KG1 (cell line): ENCODE measurements at places on chromosomes 16 and 17.

- DNase-seq: peak; percentile 39
Observed at GRCh38 chr16:381789-382717, at the start of gene PGAP6. TSS of gene PGAP6 (minus strand) at chr16:381978. CDS start at chr16:381821, 157 bp downstream.

- DNase-seq: no peak
Observed at GRCh38 chr17:64171041-64171440, 41.1 kb upstream of the ERN1 start.

DNA sequence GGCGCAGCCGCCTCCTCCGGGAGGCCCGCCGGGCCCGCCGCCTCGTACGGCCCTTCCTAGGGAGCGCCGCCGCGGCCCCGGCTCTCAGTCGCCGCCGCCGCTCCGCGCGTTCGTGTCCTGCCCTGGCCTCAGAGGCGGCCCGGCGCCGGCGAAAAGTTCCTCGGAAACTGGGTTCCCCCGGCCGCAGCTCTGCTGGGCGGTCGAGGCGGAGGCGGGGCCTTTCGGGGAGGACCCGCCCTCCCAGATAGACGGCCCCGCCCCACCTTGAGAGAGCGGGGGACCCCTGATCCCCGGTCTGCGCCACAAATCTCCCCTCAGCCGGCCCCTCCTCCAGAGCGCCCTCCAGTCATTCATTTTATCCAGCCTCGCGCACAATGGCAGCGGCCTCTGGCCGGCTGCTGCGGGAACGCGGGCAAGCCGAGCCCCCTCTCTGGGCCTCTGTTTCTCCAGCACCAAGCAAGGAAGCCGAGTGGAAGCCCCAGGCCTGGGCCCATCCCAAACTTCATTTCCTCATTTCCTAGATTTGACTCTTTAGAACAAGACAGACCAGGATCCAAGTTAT lies at the start of gene SREBF1:
TSS of gene SREBF1 (minus strand) at position 169 of the 562 bp plus-strand sequence. CDS start 169 bp downstream, outside the sequence.
- no peak for DNase-seq

GRCh38 chr17:4467287-4467686 lies 31.4 kb upstream of the SPNS2 start:
- no peak for DNase-seq

- DNase-seq: no peak
Observed at GRCh38 chr17:58046239-58047094, 36.8 kb upstream of the DYNLL2 start.

DNA sequence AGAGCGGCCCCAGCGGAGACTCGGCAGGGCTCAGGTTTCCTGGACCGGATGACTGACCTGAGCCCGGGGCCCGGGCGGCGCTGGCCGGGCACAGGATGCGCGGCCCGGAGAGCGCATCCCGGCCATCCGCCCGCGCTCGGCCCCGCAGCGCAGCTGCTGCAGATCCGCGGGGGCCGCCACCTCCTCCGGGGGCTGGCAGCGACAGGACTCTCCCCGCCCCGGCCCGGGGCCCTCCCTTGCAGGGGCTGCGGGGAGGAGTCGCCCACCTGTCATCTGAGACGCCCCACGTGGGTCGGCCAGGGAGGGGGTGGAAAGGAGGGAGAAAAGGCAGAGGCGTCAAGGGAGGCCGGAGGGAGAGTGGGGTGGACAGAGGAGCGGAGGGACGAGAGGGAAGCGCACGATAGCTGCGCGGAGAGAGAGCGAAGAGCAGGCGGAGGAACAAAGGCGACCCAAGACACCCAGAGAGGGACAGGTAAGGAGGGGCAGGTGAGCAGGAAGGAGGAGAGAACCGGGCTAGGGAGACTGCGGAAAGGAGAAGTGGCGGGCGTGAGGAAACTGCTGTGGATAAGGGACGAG lies 471 bp upstream of the PRKAR1A start:
- no peak for DNase-seq

DNA sequence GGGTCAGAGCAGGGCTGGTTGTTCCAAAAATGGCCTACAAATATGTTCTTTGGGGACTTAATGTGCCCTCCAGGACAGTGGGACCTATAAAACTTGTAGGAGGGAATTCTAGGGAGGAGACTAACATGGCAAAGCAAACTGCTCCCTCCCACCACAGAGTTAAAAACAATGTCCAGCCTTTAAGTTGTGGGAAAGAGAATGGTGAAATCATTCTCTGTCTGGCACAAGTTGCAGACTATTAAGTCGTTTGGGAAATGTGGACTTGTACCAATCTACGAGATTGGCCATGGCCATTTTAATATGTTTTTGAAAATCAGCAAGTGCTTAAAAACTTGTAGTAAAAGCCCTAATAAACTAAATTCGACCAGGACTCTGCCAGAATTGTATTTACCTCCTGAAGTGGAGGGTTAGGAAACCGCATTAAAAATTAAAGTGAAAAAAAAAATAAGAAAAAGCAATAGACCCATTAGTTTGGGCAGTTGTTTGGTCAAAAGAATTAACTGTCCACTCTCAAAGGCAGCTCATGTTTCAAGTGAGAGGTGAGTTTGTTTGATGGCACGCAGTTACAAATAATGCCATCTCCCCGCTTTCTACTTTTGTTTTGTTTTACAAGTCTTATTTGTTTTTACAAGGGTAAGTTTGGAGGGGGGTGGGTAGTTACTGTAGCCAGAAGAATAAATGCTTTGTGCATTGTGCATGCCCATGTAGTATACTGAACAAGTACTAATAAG lies 32.4 kb downstream of the ANKFN1 start:
- no peak for DNase-seq

DNA sequence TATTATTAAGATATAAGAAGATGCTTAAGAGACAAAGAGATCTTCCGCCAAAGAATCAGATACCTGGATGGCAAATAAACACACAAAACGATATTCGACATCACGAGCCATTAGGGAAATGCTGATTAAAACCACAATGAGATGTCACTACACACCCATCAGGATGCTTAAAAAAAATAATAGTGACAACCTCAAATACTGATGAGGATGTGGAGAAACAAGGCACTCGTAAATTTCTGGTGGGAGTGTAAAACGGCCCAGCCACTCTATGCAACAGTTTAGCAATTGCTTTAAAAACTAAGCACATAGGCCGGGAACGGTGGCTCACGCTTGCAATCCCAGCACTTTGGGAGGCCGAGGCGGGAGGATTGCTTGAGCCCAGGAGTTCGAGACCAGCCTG lies 39.4 kb downstream of the TBC1D16 start:
- no peak for DNase-seq

DNA sequence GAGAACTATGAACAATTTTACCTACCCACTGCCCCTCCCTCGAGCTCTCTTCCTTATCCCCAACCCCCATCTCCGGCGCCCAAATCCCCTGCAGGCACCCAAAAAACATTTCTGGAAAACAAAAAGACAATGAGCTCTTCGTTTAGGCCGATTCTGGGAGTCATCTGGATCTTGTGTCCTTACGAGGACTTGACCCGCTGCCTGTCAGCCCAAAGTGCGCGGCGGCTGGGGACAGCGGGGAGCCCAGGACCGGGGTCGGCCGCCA lies 524 bp downstream of the STRADA start:
- DNase-seq: no peak

DNA sequence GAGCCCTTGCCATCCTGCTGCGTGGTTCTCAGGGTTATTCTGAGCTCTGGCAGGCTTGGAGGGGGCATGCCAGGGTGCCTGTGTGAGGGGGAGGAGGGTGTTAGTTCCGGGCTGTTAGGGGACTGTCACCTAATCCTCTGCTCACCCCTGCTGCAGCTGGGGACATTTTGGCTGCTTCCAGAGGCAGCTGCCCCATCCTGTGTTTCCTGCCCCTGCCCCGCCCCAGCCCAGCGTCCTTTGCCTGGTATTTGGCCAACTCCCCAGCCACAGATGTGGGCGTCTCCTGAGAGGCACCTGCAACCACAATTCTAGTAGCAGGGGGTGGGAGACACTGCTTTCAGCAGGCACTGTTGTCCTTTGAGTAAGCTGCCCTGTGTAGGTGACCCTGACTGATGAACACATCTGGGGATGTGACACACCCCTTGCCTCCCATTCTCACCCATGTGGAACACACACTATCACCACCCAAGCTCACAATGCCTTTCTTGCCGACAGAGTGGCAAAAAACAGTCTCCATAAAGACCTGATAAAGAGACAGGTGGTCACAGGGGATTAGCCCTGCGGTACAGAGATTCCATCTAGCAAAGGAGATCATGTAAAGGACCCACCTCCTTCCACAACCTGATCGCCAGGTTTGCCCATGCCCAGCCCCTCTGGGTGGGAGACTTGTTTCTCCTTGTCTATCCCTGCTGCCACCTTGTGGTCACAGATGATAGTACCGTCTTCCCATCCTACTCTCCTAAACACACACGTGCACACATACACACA lies at the start of gene CHRNE:
TSS of gene CHRNE (minus strand) at position 48 of the 768 bp plus-strand sequence. CDS start at position 13, 35 bp downstream.
- peak; percentile 10 for DNase-seq

DNA sequence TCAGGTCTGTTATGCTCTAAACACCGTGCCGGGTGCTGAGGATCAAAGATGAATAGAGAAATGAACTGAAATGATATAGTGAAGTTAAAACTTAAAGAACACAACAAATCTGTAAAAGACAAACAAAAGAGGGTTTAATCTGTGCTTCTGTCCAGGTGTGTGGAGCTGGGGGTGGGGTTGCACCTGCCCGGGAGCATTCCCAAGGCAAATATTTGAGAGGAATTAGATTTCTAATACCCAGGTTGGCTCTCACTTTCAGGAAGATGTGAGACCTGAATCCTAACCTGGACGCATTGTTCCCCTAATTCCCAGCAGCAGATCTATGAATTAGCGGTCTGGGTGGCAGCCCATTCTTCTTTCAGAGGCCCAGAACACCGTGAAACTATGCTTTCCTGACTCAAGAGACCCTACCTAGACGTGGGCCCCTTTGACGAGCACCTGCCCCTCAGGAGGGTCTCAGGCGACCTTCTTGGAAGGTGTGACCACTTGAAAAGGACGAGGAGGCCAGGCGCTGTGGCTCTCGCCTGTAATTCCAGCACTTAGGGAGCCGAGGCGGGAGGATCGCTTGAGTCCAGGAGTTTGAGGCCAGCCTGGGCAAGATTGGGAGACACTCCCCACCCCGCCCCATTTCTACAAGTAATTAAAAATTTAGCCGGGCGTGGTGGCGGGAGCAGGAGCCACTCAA lies 677 bp upstream of the RANGRF start:
- DNase-seq: no peak

DNA sequence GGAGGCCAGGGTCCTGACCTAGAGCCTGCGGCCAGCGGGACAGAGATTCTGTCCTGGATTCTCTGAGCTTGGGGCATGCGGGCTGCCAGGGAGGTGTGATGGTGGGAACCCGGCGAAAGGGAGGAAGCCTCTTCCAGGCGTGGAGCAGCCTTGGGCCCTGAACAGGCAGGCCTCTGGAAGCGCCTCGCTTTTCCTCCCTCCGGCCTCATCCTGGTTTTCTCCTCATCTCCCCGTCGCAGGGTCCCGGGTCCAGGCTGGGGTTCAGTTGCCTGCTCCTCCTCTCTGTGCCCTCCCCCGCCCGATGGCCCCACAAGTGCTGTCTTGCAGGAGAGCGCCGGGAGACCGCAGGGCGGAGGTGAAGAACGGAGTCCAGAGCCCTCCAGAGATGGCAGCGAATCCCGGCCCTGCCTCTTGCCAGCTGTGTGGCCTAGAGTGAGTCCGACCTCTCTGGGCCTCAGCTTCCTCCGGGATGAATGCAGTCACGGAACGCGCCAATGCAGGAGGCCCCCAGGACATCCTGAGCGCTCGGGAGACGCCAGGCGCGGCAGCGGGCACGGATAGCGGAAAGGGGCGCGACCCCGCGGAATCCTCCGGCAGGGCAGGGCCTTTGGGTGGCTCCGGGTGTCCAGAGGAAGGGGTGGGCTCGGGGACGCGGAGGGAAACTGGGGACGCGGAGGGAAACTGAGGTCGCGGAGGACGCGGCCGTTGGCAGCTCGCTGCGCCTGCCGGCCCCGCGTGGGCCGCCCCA lies 553 bp upstream of the RAB11FIP4 start:
- DNase-seq: no peak

- DNase-seq: no peak
Observed at GRCh38 chr16:16028311-16028999, 79.0 kb downstream of the ABCC1 start.

- no peak for DNase-seq
Observed at GRCh38 chr17:82892899-82893565, 53.2 kb upstream of the ZNF750 start.

DNA sequence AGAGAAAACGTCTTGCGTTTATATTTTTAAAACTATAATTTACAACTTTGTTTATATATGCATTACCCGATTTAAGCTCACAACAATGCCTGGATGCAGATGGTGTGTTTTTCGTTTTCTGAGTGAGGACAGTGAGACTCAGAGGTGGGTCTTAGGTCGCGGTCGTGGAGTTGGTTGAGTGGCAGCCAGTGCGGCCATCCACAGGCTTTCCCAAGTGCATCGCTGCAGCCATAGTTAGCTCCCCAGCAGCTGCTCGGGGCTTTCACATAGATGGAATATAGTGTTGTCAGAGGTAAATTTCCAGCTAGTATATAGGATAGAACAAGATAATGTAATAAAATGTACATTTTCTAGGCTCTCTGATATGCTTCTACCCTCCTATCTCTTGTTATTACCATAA lies 417.8 kb downstream of the CDH13 start:
- no peak for DNase-seq

- no peak for DNase-seq
Observed at GRCh38 chr17:77308861-77309726, 168.3 kb downstream of the SEC14L1 start.

GRCh38 chr17:81524865-81525159 lies 3.4 kb upstream of the FSCN2 start:
- DNase-seq: no peak

DNA sequence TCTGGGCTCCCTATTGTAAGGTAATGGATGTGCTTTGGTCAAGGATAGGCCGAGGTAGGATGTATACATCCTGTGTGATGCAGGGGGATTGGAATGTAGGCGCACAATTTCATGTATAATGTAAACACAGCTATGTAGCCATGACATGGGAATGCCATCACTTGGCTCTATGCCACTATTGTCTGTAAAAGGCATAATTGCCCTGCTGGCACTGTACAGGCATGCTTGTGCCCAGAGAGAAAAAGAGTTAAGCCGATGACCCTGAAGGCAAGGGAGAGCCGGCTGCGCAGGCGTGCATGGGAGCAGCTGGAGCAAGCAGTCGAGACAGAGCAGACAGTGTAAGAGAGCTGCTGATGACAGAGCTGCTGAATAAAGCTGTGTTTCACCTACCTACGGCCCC lies 212.5 kb upstream of the CPHXL start:
- no peak for DNase-seq

GRCh38 chr17:80414508-80414802 lies 512 bp upstream of the ENDOV start:
- no peak for DNase-seq

GRCh38 chr17:19709841-19710240 lies 6.5 kb downstream of the SLC47A2 start:
- no peak for DNase-seq

DNA sequence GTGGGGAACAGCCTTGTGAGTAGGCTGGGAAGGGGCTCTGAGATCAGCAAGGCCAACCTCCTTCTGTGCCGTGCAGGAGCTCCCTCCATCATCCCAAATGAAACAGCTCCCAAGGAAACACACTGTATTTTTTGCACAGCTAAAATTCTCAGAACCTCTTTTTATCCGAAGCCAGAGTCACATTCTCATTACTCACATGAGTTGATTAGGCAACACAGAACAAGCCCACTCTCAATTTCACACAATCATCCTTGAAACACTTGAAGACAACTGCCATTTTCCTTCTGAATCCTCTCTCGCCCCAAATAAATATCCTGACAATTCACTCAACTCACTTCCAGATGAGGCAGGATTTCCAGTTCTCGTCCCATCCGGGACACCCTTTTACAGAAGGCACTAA lies 66.1 kb downstream of the MYO18A start:
- no peak for DNase-seq

GRCh38 chr16:73046202-73046848 lies 1.6 kb downstream of the ZFHX3 start:
- no peak for DNase-seq

GRCh38 chr16:17877821-17878360 lies 407.1 kb upstream of the XYLT1 start:
- DNase-seq: no peak
